ENCODE measurements at places on chromosomes 11 and 22. TPM values are rescaled to one million over a fixed set of nuclear protein-coding genes. Genes with fewer than 3 reads are reported as not detected.

GRCh38 chr11:72551571-72551970, 117.2 kb upstream of the CLPB start:
- no peak for DNase-seq

VSIG10L2 gene
- total RNA-seq: not detected

- no peak for DNase-seq
Observed at GRCh38 chr11:129394709-129395108, 19.1 kb downstream of the BARX2 start.

- DNase-seq: no peak
Observed at GRCh38 chr11:86625981-86626380, 46.4 kb downstream of the ME3 start.

GRCh38 chr11:93392867-93393266, 62.3 kb downstream of the DEUP1 start:
- DNase-seq: no peak

KCTD14 gene
- 0.38 TPM for total RNA-seq

All from GM12878 (cell line).